ENCODE measurements at places on chromosomes 11 and 22.
A peak's percentile ranks its signal among the peaks of the same experiment; 100 is the strongest.

GRCh38 chr11:125155767-125156166, 8.8 kb upstream of the PKNOX2 start:
- no peak for DNase-seq

DNA sequence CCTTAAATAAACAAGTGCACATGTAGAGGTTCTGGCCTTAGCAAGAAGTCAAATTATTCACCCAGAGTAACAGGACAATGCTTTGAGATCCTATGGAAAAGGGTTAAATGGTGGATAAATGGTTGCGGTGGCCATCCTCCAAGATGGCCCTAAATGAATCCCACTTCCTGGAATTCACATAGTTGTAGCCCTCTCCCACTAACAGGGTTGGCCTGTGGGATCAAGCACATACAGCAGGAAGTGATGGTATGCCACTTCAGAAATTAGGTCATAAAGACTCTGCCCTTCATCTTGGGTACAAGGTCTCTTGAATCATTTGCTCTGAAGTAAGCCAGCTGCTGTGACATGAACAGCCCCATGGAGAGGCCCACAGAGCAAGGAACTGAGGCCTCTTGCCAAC, 1.8 kb downstream of the ZNF280B start:
- no peak for DNase-seq

GRCh38 chr11:119584193-119585042, 144.6 kb downstream of the NECTIN1 start:
- DNase-seq, result no peak

GRCh38 chr22:40238425-40239344, 61.0 kb downstream of the TNRC6B start:
- peak; percentile 11 for DNase-seq

DNA sequence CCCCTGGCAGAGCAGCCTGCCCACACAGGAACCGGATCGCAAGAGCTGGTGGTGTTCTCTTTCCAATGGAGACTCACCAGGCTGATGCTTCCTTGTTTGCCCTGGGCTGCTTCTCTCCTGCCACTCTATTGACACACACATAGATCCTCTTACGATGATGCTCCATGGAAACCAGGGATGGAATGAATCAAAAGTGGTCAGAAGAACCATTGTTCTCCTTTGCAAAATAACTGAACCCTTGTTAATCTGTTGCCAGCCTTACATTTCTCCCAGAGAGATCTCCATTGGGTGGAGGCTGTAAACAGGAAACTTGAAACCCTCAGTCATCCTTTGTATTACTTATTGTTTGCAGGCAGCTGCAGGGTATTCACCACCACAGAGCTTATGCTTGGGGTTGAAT, 24.6 kb upstream of the LDLRAD3 start:
- DNase-seq, result no peak

GRCh38 chr11:60367009-60367408, 11.3 kb upstream of the MS4A7 start:
- DNase-seq, result no peak

DNA sequence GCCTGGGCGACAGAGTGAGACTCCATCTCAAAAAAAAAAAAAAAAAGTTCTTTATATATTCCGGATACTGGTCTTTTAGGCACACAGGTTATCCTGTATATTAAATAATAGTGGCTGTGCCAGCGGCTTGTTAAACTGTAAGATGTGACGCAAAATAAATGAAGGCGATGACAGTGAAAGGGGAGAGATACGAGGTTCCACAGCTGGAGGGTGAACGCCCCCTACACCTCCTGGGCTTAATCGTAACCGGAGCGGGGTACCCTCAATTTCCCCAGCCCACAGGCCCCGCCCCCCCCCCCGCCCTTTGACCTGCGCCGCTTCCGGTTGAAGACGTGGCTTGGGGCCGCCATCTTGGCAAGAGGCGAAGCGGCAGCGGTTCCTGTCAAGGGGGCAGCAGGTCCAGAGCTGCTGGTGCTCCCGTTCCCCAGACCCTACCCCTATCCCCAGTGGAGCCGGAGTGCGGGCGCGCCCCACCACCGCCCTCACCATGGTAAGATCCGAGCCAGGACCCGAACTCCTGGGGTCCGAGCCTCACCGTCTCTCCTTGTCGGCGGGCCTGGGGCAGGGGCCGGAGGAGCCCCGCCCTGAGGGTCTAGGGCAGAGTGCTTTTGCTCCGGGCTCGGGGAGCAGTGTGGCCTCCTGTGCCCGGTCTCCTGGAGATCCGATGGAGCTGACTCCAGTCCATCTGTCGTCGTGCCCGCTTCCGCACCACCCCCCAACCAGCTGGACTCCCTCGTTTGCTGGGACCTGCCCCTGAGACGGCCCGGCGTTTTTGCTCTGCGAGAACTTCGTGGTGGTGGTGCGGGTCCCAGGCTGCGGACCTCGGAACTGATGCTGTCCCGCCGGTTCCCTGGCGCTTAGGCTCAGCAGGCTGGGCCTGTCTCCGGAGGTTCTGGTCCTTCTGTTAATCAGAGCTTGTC, at the start of gene ARCN1:
Gene ARCN1, plus strand, starts transcription at position 349 of the 920 bp plus-strand sequence. Its CDS starts 139 bp downstream, at position 488.
- peak; percentile 66 for DNase-seq

DNA sequence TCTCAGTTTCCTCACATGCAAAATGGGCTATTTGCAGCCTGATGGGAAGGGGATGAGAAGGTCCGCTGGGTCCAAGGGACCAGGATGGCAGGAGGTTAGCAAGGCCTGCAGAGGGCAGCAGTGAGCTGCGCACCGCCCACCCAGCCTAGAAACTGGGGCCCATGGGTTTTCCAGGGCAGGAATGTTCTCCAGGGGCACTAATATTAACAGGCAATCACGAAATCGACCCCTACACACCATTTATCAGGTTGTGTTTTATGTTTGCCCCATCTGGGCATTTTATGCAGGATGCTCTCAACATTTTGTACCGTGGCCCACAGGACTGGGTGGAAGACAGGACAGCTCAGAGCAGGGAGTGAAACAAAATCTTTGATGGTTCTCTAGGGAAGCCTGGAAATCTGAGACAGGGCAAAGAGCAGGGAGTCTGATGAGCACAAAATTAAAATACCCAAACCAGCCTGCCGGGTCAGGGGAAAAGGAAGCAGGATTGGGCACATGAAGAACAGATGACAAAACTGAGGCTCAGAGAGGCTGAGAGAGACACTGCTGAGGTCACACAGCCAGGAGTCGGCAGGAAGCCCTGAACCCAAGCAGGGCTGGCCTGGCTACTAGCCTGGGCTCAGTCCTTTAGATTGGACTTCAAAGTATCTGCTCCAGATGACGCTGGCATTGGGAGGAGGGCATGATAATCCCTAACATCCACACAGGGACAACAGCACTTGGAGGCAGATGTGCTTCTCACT, 1.6 kb upstream of the BCR start:
- DNase-seq, result peak; percentile 65

DNA sequence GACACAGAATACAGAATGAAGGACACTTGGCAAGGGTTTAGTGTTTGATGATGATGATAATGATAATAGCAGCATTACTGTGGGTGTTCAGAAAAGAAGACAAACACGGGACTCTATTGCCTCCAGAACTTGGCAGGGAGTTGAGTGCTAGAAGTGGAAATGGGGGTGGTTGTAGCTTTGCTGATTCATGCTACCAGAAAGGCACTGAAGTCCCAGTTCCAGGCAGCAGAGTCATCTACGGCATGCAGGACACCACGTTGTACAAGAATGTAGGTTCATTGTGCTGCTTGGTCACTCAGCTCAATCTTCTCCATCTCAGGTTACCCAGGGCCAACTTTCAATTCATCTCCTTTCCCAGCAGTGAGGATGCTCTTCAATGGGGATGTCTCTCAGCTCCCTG, 115.7 kb downstream of the NTM start:
- no peak for DNase-seq

DNA sequence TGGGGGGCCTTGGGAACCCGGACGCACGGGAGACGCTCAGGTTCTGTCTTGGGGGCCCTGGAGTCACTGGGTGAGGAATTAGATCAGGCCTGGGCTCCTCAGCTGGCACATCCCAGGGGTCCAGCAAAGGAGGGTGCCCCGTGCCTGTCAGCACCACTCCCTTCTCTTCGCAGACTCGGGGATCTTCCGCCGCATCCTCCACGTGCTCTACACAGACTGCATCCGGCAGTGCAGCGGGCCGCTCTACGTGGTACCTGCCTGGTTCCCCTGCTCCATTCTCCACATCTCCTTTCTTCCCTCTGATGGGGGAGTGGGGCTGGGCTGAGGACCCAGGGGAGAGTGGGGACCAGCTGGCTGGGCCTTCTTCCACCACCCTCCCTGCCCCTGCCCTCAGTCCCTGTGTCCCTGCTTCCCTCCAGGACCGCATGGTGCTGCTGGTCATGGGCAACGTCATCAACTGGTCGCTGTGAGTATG, 6.7 kb upstream of the TAGLN start:
- DNase-seq, result no peak
